ENCODE measurements at places on chromosomes 6 and 20.

- DNase-seq, result no peak
These were observed 253.4 kb upstream of the KCNG1 start for GRCh38 chr20:51276296-51276695.

GRCh38 chr6:136586295-136586694 is 36.1 kb upstream of the MAP7 start:
- no peak for DNase-seq

- no peak for DNase-seq
These were observed 76.5 kb upstream of the SUPT3H start for GRCh38 chr6:45454008-45454911.

- DNase-seq, result no peak
These were observed 2.1 kb downstream of the HNF4A start for GRCh38 chr20:44357555-44358125.

DNA sequence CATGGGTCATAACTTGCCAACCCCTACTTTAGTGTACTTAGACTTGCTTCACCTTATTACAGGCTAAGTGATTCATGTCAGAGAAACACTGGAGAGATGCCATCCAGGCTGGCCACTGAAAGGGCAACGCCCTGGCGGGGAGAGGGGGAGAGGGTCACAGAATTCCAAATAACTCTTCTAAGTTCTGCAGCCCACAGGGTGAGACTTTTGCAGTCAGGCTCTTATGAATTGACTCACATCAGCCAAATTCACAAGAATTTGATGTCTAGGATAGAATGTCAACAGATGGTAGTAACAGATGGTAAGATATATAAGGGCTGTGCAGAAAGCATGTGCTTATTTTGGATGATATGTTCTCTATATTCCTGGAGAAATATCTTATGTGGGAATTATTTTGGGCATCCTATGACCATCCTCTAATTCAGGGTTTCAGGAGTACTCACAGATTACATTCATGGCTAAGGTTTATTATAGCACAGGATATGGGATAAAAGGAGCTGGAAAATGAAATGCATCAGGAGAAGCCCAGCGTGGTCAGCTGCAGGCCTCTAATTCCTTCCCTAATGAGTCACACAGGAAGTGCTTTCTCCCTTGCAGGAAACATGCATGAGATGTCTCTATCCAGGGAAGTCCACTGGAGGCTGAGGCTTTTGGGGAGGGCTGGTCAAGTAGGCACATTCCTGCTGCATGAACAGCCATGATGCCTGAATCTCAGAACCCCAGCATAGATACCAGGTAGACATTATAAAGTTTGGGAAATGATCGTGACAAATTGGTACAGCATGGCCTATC is 58.7 kb upstream of the RIN2 start:
- no peak for DNase-seq

DNA sequence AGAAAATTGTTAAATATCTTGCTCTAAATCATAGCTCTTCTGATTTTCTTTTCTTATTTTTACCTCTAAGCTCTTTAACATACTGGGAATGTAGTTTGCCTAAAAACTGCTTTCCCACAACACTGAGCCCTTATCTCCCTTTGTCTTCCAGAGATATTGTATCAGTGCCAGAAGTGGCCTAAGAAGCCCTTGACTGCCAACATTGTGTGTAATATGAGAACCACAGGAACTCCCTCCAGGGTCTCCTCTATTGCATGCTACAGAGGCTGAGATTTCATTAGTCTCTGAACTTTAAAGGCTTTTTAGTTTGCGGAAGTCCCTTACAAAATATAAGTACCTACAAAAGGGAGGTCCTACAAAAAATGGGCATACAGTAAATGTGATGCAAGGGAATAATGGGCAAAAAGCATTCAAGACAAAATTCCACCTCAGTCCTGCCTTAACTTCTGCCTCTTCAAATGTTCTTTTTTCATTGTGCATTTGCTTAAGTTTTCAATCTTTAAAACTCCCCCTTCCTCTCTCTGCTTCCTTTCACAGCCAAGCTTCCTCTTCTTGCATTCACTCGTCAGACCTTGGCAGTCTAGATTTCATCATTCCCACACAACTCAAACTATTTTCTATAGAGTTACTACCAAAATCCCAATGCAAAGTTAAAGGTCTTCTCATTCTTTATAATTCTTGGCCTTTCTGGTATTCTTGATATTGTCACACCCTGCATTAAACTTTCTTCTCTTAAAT is 76.5 kb downstream of the ADGRG6 start:
- no peak for DNase-seq

DNA sequence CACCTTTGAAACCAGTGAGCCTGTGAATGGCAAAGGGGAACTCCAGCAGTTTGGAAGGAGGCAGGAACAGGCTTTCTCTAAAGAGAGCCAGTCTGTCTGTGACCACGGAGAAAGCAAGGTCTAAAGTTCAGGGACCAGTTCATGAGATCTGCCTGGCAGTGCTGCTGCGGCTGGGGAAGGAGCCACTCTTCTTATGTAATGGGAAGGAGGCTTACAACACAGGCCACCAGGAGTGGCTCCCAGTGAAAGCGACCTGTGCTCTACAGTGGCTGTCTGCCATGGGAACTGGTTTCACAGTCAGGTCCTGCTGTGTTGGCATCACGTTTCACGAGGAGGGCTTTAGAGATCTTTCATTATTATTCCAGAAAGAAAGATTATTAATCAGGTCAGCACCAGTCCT is 291.9 kb upstream of the PRDM1 start:
- no peak for DNase-seq

DNA sequence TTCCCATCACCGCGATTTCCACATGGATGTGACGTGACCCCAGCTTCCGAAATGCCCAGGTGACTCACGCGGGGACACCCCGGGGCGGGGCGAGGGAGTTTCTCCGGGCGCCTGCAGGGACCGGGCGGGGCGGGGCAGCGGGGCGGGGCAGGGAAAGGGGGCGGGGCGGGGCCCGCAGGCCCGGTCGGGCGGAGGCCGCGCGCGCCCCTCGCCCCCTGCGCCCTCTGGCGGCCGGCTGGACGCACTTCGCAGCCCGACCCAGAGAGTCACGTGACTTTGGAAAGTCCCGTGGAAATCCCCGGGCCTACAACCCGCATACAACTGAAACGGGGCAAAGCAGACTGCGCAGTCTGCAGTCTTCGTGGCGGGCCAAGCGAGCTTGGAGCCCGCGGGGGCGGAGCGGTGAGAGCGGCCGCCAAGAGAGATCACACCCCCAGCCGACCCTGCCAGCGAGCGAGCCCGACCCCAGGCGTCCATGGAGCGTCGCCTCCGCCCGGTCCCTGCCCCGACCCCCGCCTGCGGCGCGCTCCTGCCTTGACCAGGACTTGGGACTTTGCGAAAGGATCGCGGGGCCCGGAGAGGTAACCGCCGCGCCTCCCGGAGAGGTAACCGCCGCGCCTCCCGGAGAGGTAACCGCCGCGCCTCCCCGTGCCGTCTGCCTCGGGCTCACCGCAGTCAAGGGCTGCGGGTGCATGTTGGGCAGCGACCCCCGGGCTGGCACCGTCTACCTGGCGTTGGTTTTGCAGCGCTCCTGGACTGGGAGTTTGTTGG is at the start of gene TNFAIP3:
TNFAIP3 (plus strand) TSS at position 346 of the 771 bp plus-strand sequence. CDS start 3,969 bp downstream, outside the sequence.
- DNase-seq, result peak; percentile 96

DNA sequence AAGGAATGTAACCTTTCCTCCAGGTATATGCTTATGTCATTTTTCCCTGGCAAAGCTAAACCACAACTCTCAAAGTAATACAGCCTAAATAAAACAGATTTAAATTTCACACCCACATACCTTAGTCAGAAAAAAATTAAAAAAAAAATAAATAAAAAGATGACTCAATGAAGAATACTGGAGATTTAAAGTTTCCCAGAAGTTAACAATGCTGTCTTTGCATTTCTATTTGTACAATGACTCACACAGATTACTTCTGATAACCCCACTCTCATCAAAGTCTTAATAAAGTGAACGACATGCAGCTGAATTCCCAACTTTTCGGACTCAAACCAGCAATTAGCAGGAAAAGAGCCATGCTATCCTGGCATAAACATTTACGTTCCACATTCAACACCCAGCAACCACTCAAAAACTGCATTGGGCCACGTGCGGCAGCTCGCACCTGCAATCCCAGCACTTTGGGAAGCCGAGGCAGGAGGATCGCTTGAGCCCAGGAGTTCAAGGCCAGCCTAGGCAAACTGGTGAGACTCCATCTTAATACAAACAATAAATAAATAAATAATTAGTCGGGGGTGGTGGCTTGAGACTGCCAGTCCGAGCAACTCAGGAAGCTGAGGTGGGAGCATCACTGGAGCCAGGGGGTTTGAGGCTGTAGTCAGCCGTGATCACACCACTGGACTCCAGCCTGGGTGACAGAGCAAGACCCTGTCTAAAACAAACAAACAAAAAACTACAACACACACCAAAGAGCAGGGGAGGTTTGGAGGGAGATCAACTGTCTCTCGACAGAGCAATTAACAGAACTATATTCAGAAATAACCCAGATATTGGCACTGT is 130.5 kb downstream of the WDR27 start:
- DNase-seq, result no peak

DNA sequence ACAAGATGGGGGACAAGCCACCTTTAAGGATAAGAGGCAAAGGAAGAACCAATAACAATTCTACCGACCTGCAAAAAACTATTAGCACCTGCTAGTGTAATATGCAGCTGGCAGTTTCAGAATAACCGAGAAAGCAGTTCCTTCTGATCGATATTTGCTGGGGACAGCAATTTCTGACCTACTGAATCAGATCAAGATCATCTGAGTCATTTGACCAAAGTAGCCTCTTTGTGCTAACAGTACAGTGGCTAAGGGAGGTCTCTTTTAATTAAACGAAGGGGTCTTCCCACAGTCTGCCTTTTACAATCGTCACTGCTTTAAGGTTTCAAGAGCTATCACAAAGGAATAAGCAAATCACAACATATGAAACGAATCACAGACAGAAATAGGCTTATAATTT is 318.9 kb downstream of the BTBD9 start:
- DNase-seq, result no peak

GRCh38 chr6:108524528-108525248 is 36.0 kb upstream of the FOXO3 start:
- no peak for DNase-seq

- no peak for DNase-seq
These were observed 676.6 kb downstream of the DHX35 start for GRCh38 chr20:39638731-39639130.

GRCh38 chr6:166541366-166541765 is 45.1 kb downstream of the RAMACL start:
- no peak for DNase-seq

- no peak for DNase-seq
These were observed 62.0 kb upstream of the EPB41L1 start for GRCh38 chr20:36092398-36093024.

DNA sequence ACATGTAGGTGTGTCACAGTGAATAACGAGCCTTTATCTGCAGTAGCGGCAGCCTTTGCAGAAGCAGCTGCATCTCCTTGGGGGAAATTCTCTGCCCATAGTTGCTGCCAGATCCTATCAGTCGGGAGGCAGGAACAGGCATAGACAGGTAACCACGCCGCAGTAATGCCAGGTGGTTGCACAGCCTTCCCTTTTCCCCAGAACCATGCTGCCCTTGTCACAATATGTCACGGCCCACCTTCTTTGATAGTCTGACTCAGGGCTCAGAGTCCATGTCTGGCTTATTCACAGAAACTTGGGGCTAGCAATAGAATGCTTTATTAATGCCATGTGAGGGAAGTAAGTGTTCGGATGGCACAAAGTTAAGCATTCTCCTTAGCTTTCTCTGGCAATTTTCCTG is 76.6 kb downstream of the F13A1 start:
- no peak for DNase-seq

DNA sequence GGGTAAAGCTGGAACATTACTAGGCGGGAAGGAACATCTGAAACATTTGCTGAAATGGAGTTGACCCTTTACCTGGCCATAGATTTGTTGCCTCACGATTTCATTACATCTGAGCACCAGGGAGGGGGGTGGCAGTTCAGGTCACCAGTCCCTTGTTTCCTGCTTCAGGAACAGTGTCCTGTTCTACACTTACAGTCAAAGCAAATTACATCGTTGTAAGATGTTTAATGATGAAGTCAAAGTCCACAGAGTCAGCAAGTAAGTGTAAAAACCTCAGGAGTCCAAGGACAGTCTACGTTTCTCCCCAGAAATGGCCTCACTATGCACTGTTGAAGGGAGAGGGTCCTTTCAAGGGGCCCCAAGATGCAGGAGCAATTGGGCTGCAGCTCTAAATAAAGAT is 8.9 kb upstream of the MICB start:
- no peak for DNase-seq

DNA sequence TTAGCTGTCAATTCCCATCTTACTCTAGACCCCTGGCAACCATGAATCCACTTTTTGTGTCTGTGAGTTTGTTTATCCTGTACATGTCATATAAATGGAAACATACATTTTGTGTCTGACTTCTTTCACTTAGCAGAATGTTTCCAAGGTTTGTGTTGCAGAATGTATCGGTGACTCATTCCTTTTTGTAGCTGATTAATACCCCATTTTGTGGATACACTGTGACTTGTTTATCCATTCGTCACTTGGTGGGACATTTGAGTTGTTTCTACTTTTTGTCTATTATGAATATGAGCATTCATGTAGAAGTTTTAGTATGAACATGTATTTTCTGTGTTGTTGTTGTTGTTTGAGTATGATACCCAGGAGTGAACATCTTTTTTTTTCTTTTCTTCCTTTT is 21.4 kb downstream of the CDYL start:
- DNase-seq, result no peak

GRCh38 chr6:160426136-160426535 is 78.0 kb downstream of the SLC22A3 start:
- no peak for DNase-seq

- no peak for DNase-seq
These were observed 48.2 kb upstream of the LRRC1 start for GRCh38 chr6:53746442-53747103.

DNA sequence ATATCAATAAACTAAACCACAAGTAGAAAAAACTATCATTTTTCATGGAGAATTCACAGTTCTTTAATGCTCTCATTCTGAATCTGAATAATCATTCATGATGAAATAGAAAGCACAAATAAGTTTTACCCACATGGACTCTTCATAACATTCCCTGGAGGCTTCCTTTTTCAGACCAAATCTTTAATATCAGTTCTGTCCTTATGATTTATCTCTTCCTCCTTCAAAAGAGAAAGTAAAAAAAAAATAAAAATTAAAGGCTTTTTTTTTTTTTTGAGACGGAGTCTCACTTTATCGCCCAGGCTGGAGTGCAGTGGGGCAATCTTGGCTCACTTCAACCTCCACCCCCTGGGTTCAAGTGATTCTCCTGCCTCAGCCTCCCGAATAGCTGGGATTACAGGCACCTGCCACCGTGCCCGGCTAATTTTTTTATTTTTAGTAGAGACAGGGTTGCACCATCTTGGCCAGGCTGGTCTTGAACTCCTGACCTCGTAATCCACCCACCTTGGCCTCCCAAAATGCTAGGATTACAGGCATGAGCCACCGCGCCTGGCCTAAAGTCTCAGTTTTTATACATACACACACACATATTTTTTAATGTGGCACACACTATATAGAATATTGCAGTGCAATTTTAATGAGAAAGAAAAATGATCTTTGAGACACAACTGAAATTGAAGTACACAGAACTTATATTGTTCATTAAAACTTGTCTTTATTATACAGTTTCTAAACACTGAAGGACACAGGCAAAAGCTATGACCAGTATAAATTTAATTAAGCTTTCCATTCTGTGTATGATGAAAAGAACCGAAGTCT is 31.9 kb upstream of the ZNF217 start:
- DNase-seq, result no peak

GRCh38 chr6:169965239-169965638 is 213.8 kb downstream of the ERMARD start:
- DNase-seq, result no peak

GRCh38 chr6:166656230-166657151 is 29.4 kb upstream of the RPS6KA2 start:
- DNase-seq, result no peak

Measured in central memory CD4-positive, alpha-beta T cell (primary cell).